ENCODE measurements at places on chromosomes 1 and 21.

DNA sequence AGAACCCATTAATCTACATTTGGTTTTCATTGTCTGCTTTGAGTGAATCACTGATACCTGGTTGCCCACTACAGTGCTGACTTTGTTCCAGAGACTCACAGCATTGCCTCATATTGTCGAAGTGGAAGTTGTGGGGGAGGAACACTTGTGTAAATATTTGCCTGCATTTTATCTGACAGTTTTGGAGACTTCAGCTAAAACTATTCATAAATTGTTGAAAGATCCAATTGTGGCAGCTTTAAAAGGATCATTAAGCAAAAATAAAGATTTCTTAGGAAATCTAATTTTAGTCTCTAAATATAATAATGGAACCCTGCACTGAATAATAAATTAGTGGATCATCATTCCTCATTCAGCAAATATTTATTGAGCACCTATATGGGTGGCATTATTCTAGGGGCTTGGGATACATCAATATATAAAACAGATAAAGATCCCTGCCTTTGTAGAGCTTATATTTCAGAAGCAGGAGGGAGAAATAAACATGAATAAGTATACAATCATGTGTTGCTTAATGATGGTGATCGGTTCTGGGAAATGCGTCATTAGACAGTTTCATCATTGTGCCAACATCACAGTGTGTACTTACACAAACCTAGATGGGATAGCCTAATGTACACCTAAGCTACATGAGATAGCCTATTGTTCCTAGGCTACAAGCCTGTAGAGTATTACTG is 73.5 kb downstream of the OSBPL9 start:
- peak; percentile 48 for DNase-seq

GRCh38 chr1:53406551-53407235 is 52.5 kb upstream of the DMRTB1 start:
- no peak for DNase-seq

DNA sequence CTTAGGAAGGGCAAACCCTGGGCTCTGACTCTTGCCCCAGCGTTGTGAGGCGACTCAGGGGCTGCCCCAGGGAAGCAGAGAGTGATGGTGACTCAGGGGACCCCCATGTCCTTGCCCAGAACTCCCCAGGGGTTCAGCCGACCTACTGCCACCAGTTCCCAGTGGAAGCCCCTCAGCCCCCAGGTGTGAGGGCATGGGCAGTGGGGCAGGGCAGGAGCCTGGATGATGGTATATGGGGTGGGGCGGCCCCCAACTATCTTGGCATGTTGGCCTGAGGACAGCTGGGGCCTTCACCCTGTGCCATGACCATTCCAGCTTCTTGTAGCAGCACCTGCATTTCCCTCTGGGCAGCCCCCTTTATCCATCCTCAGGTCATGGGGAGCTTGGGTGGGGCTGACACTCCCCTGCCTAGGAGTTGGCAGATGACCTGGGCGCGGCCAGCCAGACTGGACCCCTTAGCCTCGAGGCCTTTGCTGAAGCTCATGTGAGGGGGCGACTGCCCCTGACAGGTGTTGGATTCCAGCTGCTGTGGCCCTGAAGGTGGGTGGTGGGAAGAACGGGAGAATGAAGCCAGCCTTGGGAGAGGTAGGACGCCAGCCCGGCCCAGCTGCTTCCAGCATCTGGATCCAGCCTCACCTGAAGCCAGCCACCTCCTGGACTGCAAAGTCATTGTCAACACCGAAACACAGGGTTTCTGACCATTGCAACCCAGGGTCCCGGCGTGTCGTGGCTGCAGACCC is 1.8 kb upstream of the FNDC10 start:
- no peak for DNase-seq

- no peak for DNase-seq
Observed at GRCh38 chr1:227612658-227613057, 49.3 kb downstream of the ZNF678 start.

DNA sequence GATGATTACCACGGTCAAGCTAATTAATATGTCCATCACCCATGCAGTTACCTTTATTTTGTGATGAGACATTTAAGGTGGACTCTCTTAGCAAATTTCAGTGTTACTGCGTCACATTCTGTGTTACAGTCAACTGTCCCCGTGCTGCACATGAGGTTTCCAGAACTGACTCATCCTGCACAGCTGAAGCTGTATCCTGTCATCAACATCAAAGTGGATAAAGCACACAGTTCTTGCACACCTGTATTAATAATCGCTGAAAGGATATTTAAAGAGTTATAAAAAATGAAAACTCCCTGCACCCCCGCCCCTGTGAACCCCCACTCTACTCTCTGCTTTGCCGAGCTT is 3.4 kb upstream of the KRTAP10-5 start:
- no peak for DNase-seq

GRCh38 chr21:38048167-38048566 is 131.9 kb upstream of the KCNJ6 start:
- DNase-seq, result no peak

DNA sequence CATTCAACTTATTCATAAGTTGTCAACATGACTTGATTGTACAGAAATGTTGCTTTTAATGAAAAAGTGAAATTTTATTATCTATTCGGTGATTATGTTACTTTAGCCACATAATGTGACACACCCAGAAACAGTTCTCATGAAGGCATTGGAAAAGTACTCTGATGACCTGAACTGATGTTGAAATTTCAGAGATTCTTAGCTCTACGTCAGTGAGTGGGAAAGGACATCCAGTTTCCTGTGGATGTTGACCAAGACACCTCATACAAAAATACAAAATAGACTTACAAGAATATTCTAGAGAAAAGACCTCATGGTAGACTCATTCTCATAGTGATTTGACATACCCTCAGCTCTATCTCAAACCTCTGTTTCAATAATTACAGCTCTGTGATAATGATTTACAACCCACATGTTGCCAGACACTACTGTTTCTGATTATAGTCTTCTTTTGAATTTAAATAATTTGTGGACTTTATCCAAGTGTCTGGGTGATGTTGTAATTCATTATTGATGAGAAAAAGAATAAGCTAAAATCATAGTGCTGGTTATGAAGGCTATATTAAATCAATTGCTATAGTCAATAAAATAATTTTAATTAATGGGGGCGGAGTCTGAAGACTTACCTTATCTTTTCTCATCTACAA is 37.3 kb downstream of the KCNK2 start:
- DNase-seq, result peak; percentile 15

- no peak for DNase-seq
Observed at GRCh38 chr1:229325853-229326487, 16.9 kb downstream of the CCSAP start.

DNA sequence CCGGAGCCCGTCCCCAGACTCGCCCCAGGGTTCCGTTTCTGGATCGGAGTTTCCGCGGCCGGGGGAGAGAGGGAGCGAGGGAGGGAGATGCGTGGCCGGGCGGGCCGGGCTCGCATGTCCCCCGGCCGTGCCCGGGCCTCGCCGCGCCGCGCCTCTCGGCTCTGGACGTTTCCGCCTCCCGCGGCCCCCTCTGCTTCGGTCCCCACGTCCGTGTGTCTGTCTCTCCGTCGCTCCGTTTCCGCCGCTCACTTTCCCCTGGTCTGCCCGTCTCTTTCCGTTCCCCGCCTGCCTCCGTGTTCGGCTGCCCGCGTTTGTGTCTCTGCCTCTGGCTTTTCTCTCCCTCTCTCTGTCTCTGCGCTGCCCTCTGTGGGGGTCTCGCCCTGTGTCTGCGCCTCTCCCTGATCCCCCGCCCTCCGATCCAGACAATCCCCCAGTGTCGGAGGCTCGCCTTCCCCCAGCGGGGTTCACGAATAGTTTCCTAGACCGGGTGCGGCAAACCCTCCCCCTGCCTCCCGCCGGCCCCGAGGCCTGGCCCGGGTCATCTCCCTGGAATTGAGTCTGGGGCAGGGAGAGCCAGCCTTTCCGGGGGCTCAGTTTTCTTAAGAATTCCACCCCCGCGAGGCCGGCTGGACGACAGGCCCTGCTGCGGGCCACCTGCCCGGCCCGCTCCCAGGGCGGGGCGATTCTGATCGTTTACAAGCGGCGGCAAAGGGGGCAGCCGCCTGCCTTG is 735 bp downstream of the NBL1 start:
- DNase-seq, result peak; percentile 69

DNA sequence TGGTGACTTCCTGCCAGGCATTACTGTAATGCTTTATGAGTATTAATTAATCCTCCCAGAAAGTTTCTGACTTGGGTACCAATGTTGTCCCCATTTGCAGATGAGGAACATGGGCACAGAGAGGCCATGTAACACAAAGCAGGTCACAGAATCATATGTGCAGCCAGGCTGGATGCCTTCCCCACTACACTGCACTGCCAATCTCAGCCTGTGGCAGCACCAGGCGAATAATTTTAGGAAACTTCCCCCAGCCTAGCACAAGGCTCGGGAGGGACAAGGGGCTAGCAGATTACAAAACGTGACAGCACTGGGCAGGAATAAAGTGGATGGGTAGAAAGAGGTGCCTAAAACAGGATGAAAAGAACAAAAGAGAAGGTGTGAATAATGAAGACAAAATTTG is 331.7 kb upstream of the PROX1 start:
- no peak for DNase-seq

GRCh38 chr1:113657556-113658063 is 101.7 kb downstream of the PHTF1 start:
- no peak for DNase-seq

DNA sequence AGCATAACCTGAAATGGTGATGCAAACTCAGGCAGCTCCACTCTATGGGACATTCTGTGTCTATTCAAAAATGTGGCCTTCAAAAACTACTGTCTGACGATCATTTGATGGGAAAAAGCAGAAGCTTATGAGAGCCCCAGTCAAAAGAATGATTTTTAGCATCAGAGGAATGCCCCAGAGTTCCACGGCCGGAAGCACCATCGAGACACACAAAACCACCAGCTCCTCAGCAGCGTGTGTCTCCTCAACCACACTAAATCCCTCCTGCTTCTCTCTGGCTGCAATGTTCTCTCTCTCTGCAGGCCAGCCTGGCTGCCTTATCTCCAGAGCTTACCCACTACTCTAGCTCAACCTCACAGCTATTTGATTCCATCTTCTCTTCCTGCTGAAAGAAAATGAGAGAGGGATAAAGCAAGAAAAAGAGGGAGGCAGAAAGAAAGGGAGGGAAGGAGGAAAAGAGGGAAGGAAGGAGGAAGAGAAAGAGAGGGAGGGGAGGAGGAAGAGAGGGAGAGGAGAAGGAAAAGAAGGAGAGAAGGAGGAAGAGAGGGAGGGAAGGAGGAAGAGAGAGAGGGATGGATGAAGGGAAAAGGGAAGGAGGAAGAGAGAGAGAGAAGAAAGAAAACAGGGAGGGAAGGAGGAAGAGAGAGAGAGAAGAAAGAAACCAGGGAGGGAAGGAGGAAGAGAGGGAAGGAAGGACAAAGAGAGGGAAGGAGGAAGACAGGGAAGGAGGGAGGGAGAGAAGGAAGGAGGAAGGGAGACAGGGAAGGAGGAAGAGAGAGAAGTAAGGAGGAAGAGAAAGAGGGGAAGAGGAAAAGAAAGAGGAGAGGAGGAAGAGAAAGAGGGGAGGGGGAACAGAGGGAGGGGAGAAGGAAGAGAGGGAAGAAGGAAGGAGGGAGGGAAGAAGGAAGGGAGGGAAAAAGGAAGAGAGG is 33.5 kb upstream of the LAPTM5 start:
- no peak for DNase-seq

- DNase-seq, result no peak
Observed at GRCh38 chr1:221823149-221823548, 81.3 kb upstream of the DUSP10 start.

- no peak for DNase-seq
Observed at GRCh38 chr1:10867914-10868598, 71.6 kb upstream of the CASZ1 start.

- no peak for DNase-seq
Observed at GRCh38 chr1:172145231-172145651, 275.2 kb upstream of the C1orf105 start.

- no peak for DNase-seq
Observed at GRCh38 chr1:31436596-31437432, 23.8 kb downstream of the SERINC2 start.

DNA sequence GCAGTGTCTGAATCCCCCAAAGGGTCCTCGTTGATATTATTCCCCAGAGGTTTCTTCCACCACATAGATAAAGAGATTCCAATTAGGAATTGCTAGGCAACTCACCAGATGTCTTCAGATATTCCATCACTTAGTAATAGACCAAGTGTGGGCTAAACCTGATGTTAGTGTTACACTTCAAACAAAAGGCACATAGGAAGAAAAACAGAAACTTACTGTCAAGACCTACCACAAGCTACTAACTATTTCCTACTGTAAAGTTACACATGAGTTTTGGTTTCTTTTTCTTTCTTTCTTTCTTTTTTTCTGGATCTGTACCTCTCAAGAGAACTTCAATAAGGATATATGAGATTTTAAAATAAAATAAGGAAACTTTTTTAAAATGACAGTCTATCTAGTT is 879.1 kb upstream of the NEGR1 start:
- no peak for DNase-seq

DNA sequence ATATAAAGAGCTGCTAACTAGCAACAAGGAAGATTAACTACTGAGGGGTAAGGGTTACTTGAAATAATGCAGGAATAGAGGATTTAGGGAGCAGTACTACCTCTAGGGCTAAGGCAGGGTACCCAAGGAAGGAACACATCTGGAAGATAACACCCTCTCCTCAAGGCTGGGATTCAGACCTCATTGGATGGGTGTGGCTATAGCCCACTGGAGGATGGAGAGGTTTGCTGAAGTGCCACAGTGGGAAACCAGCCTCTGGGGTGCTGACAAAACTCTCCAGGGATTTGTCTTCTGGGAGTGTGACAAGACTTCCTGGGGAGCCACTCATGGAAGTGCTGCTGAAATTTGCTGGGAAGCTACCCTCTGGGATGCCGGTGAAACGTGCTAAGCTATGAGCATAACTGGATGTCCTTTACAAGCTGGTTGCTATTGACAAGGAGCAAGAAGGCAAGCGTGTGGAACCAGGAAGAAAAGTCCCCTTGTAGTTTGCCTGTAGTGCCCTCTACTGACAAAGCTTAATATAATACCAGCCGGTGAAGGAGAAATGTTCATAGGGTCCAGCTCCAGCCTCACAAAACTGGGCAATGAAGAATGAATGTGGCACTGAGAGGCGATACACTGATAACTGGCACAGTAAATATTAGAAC is 122.8 kb upstream of the USP24 start:
- DNase-seq, result peak; percentile 69

GRCh38 chr1:35931446-35932157 is 697 bp downstream of the AGO3 start:
- DNase-seq, result peak; percentile 36

- DNase-seq, result no peak
Observed at GRCh38 chr1:45879885-45880598, 76.6 kb downstream of the MAST2 start.

DNA sequence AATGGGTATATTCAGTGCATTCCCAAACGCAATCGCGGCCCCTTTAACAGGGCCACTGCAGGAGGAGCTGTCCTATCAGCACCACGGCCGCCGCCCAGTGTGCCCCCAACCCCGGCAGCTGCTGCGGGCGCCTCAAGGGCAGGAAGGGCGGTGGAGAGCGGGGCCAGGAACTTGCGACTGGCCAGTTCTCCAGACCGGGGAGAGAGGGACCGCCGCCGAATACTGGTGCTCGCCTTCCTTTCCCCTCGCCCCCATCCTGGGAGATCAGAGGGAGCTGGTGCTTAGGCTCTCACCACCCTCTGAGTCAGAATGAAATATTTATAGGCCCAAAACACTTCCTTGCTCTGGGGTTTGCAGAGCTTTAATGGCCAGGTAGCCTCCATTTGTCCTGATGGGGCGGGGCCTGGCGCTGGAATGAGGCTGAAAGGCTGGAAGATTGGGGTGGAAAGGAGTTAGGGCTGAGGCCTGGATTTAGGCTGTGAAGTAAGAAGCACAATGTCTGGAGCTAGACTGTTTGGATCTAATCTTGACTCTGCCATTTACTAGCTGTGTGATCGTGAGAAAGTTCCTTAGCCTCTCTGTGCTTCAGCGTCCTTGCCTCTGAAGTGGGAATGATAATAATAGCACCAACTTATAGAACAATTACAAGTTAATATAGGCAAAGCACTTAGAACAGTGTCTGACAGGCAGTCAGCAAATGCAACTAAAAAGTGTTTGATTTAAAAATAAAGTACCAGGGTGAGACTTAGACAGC is 75.5 kb downstream of the NAV1 start:
- peak; percentile 51 for DNase-seq

Data from GM03348 (cell line).